GM13976 (cell line): ENCODE measurements at places on chromosomes 4 and X.

GRCh38 chrX:136259543-136259942 is 8.3 kb upstream of the MAP7D3 start:
- no peak for DNase-seq

GRCh38 chr4:30518211-30518610 is 202.0 kb upstream of the PCDH7 start:
- DNase-seq, result no peak

GRCh38 chrX:132664273-132664672 is 175.4 kb upstream of the MBNL3 start:
- no peak for DNase-seq

DNA sequence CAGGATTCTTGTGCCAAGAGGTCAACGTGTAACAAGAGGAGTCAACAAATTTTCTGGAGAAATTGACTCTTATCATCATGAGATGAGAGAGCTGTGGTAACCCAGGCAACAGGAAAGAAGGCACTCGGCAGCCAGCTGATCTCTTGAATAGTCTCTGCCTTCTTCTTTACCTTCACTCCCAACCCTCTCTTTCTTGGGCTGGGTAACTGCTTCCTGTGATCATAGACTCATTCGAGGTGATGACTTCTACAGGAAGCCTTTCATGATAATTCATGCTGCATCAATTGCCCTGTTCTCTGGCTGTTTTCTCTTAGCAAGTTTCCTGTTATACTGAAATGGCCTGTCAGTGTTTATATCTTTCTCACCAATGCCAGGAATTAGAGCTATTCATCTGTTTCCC is 70.8 kb upstream of the FSTL5 start:
- DNase-seq, result no peak

GRCh38 chr4:18185491-18185890 is 163.9 kb upstream of the LCORL start:
- no peak for DNase-seq

- no peak for DNase-seq
Observed at GRCh38 chr4:68599150-68599549, 23.0 kb upstream of the UGT2B17 start.

DNA sequence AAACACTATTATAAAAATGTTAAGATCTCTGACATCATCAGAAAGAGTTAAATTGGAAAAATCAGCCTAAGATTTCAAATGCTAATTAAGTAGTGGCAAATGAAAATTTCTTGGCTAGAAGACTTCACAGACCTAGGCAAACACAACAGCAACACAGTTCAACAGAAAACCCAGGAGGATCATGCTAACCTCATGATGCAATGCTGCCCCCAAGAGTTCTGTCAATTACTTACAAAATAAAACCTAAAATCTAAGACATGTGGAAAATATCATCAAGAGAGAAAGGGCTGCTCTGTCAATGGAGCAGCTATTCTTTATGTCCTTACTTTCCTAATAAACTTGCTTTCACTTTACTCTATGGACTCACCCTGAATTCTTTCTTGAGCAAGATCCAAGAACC is 21.0 kb downstream of the S100G start:
- DNase-seq, result peak; percentile 49

GRCh38 chrX:63525491-63525890 is 174.4 kb upstream of the SPIN4 start:
- peak; percentile 9 for DNase-seq

GRCh38 chr4:183989461-183989860 is 84.4 kb downstream of the STOX2 start:
- DNase-seq, result no peak

DNA sequence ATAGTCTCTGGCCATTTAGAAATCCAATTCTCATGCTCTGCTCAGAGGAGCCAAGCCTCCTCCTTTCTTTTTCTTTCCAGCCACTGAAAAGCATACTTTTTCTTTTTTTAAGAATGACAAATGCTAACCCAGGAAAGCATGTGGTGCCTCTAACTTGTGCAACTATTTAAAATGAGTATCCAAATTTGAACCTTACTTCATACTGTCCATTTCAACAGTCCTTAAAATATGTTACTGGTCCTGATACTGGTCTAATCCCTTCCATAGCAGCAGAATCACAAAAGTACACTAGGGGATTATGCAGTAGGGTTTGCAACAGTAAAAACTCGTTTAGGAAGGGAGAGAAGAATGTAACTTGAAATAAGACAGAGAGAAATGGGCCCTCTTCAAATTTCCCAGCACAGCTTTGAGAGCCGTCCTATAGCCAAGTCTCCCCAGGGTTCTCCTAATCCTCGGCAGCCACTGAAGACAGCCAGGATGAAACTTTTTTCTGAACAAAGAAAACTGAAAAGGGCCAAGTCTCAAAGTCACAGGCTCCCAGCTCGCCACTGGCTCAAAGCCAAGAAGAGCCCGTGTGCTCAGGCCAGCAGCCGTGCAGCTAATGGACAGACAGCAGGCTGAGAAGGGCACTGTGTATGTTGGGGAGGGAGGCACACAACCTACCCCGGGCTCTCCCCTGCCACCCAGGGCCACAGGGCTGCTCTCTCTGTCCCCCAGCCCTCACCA is 39.5 kb downstream of the GPC4 start:
- DNase-seq, result no peak

GRCh38 chr4:8655411-8656184 is 63.0 kb downstream of the CPZ start:
- no peak for DNase-seq

DNA sequence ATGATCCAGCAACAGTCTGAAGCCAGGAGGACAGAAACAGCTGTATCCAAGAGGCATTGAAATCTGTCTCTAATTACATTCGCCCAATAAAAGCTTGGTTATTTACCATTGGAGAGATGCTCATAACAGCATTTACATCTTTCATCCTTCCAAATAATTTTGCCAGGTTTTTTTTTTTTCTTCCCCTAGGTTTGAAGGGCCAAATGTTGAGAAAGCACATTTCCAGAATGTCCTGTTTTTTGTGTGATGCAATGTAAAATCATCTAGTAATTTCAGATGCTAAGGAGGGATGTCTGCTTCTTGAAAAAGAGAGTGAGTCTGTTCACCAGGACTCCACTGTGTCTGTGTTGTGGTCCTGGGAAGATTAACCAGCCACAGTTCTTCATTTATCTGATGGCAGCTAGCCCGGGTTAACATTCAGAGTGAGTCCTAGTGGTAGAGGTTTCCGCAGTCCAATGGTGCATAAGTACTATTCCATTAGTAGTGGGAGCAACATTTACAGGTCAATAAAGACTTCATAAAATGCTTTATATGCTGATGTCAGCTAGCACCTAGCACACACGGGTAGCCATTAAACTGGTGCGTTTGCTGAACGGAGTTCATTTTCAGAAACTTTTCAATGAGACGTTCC is 406.8 kb downstream of the STIM2 start:
- DNase-seq, result no peak

DNA sequence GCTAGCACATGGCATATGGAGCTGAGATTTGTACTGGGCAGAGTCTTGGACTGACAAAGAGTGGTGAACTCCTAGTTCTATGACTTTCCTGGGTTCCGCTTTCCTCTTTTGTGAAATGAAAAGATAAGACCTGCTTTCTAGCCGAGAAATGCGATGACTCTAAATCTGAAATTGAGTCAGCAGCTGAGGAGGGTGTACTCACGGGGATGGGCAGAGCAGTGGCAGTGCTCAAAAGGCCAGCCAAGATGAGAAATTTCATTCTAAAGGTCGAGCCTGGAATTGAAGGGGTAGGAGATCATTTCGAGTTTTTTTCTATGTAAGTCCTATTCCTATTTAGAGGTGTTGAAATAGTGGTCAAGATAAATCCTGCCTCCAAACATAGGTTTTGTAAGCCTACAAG is 47.0 kb downstream of the NUDT9 start:
- no peak for DNase-seq

- no peak for DNase-seq
Observed at GRCh38 chr4:128308986-128309385, 21.4 kb upstream of the PGRMC2 start.

DNA sequence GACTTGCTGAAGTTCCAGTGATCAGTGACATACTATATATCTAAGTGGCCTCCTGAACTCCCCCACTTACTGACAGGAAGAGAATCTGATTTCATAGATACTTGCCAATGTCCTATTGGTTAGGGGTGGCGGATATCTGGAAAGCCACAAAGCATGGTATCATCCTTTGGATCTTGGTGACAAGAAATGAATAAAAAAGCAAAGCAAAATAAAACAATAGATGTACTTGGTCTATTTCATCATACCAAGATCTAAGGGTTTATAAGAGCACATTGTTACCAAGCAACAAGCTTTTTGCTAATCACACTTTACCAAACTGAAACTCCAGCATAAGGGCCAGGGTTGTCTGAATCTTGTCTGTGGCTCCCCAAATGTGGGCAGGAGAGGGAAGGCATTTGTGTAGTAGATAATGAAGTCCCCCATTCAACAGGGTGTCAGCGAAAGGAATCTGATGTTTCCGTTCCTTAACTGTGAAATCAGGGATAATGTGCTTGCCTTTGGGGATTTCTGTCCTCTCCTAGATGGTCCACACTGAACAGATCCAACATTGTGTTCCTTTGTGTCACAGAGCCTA is 125.0 kb upstream of the SMIM10 start:
- DNase-seq, result no peak

- DNase-seq, result no peak
Observed at GRCh38 chrX:10213716-10214115, 56.9 kb downstream of the CLCN4 start.

- DNase-seq, result no peak
Observed at GRCh38 chrX:46328133-46328532, 217.1 kb downstream of the ZNF674 start.

DNA sequence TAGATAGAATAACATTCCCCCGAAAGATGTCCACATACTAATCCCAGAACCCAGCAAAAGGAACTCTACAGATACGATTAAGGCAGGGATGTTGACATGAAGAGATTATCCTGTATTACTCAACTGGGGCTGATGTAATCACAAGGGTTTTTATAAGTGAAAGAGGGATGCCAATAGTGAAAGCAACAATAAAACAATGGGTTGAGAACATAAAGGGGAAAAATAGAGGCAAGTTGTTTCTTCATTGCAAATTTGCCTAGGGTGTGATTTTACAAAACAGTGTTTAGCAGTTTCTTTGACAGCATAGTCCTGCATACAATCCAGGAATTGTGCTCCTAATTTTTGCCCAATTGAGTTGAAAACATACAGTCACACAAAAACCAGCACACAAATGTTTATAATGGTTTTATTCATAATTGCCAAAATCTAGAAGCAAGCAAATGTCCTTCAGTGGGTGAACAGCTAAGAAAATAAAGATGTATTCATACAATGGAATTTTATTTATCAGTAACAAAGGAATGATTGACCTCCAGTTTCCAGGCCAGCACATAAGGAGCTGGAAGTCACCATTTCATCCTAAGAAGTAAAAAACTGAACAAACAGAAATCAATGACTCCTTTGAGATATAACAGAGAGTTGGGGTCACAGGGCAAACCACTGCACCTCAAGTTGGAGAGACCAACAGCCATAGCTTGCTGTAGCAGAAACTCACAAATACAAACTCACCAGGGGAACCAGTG is 107.2 kb downstream of the CENPC start:
- no peak for DNase-seq

- DNase-seq, result no peak
Observed at GRCh38 chr4:162011089-162011488, 152.7 kb downstream of the FSTL5 start.
